Stimulated activated naive CD4-positive, alpha-beta T cell treated with Interleukin-2 at 50 U/mL for 16 hours (primary cell): ENCODE measurements at places on chromosomes 5 and 9.
A peak's percentile ranks its signal among the peaks of the same experiment; 100 is the strongest.

- DNase-seq, result no peak
Observed at GRCh38 chr9:36864491-36865410, 169.3 kb downstream of the PAX5 start.

DNA sequence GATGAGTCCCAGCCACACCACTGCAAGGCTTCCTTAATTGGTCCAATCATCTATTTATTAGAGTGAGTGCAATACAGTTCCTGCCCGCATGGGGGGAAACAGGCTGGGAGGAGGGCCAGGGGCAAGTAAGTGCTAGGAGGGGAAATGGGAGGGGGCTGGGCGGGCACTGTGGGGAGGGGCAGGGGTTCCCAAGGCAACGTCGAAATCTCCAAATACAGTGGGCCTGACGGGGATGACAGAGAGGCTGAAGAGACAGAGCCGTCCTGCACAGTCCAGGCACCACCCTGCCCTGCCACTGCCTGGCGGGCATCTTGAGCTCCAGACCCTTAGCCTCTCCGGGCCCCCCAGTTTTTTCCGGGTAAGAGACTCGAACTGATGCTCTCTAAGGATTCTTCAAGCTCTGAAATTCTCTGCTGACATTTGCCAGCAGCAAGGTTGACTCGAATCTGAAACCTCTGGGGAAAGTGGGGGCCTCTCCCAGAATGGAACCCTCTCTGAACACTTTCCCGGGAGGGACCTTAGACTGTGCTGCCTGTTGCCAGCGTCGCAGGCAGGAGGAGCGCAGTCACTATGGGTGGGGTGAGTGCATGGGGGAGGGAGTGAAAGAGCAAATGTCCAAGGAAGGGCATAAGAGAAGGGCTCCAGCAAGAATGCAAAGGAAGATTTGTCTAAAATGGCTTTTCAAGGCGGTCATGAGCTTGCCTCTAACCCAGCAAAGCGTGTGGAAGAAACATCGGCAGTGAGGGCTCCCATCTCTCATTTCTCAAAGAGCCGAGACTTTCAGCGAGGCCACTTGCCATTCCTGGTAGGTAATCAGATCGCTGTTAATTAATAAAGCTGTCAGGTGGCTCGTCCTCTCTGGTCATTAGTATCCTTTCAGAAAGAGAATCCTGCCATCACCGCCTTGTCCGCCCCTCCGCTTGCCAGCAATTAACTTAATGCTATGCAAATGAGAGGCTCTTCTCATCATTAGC lies 99.0 kb downstream of the GTF3C4 start:
- DNase-seq, result peak; percentile 62

DNA sequence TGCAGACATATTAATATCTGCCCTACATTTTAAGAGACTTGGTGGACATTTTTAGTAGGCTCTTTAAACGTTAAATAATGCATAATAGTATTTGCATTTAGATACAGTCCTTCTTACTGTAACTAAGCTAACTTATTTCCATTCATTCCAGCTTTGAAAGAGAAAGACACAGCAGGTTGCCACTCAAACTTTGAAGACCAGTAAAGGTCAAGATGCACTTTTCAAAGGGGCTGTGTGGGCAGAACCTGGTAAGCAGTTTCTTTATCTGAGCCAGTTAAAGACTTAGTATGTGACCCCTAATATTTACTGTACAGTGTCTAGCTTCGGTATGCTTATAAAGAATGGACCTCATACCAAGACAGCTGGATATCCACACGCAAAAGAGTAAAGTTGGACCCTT lies 20.8 kb downstream of the PLGRKT start:
- no peak for DNase-seq

DNA sequence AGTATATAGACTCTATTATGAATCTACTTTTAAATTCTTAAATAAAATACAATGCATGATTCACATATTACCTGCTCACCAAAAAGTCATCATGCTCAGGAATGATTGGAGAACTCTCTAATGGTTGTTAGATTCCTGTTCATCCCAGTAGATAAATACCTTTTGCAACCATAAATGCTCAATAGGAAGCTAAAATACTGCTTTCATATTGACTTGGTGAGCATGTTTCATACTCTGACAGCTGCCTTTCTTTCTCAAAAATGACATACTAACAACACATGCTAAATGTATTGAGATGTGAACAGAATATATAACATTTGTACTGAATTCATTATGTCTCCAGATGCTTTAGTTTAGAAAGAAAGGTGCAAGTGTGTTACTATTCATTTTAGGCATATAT lies 79.6 kb upstream of the SLCO6A1 start:
- DNase-seq, result no peak

GRCh38 chr9:118362596-118362995 lies 658.4 kb downstream of the TLR4 start:
- DNase-seq, result no peak

DNA sequence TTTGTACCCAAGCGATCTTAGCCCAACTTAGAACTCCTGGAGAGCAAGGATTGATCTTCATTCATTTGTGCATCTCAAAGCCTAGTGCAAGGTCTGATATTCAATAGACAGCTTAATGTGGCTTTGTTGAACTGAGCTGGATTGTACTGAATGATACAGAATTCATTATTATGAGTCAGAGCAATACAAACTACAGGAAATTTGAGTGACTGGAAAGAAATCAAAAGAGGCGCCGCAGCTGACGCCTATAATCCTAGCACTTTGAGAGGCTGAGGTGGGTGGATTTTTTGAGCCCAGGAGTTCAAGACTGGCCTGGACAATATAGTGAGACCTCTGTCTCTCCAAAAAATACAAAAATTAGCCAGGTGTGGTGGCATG lies 58.6 kb downstream of the ENC1 start:
- DNase-seq, result no peak

DNA sequence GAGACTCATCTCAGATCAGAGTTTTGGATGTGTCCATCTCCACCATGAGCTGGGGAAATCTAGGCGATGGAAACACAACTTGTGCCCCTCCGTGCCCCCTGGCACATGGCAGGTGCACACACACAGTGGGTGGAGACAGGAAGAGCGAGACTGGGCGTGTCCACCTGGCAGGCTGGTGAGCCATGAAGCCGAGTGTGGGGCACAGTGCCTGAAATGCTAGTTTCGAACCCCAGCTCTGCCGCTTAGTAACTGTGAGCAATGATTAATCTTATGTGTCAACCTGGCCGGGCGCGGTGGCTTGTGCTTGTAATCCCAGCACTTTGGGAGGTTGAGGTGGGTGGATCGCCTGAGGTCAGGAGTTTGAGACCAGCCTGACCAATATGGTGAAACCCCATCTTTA lies 80.8 kb upstream of the RNU6ATAC start:
- no peak for DNase-seq

DNA sequence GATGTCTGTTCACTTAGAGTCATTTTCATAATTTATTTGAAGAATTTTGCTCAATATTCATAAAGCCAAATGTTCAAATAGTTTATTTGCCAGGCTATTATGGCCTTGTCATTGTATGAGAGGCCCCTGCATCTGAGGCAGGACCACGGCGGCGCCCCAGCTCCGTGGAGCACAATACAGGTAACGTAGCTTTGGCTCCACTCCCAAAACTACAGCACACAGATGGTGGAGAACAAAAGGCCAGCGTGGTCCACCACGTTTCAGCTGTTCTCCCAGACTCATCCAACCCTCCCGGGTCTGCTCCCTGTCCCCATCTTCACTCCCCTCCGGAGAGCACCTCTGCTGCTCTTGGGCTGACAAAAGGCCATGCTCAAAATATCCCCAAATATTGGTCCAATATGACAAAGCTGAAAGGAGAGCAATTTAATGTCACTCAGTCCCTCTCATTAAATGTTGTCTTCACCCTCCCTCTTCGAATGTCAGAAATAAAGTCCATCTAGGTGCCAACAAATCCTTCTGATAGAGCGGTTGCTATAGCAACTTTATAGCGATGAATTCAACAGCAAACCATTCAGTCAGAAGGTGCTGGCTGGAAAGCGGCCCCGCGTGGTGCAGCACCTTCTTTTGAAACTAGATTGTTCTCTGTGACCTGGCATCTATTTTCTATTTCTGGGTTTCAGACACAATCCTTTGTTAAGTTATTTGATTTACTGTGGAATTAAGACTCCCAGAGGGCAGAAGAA lies 504.3 kb downstream of the ARHGEF28 start:
- DNase-seq, result no peak

- DNase-seq, result no peak
Observed at GRCh38 chr9:16540743-16541613, 329.5 kb downstream of the BNC2 start.

- DNase-seq, result no peak
Observed at GRCh38 chr9:134561427-134562145, 80.0 kb upstream of the COL5A1 start.

- DNase-seq, result no peak
Observed at GRCh38 chr5:153623124-153623523, 132.7 kb downstream of the GRIA1 start.

- DNase-seq, result peak; percentile 12
Observed at GRCh38 chr5:40428126-40428525, 251.6 kb upstream of the PTGER4 start.

- peak; percentile 8 for DNase-seq
Observed at GRCh38 chr5:96870094-96871026, 5.9 kb upstream of the ERAP2 start.

DNA sequence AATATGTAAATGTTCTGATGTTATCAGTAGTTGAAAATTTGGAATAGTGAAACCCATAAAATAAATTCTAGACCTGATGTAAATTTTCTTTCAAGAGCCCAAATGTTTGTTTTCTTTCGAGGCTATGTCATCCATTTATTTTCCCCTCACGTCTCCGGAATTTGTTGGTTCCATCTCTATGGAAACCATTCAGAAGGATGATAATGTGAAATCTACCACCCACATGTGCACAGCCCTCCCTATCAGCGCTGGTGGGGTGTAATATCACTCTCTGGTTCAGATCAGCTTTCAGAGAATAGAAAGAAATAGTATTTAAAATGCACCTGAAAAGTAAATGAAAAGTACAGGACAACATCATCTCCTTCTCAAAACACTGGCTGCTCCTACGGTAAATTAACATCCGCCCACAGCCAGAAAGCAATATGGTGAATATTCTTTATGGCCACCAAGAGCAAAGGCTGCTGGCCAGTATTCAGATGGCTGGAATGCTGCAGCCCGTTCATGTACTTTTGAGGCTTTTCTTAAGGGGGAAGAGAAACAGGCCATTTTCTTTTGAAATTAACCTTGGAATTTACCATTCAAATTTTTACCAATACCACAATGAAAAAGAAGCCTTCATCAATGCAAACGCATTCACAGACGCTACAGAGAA lies 28.5 kb downstream of the GLDC start:
- no peak for DNase-seq

GRCh38 chr5:164020116-164020515 lies 514.7 kb downstream of the MAT2B start:
- no peak for DNase-seq

GRCh38 chr5:157100140-157100679 lies 8.6 kb downstream of the HAVCR2 start:
- no peak for DNase-seq

DNA sequence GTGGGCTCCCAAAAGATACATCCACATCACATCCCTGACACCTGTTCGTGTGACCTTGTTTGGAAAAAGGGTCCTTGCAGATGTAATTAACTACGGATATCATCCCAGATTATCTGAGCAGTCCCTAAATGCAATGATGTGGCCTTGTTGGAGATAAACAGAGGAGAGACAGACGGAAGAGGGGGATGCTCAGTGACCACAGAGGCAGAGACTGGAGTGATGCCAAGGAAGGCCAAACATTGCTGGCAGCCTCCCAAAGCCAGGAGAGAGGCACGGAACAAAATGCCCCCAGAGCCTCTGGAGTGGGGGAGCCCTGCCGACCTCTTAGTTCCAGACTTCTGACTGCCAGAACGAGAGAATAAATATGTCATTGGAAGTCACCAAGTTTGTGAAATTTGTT lies 15.0 kb upstream of the VAV2 start:
- DNase-seq, result no peak

- no peak for DNase-seq
Observed at GRCh38 chr5:36820900-36821299, 55.7 kb upstream of the NIPBL start.

- DNase-seq, result no peak
Observed at GRCh38 chr9:33750307-33750838, 45.0 kb upstream of the PRSS3 start.

- DNase-seq, result no peak
Observed at GRCh38 chr9:70040376-70040903, 3.2 kb upstream of the MAMDC2 start.

DNA sequence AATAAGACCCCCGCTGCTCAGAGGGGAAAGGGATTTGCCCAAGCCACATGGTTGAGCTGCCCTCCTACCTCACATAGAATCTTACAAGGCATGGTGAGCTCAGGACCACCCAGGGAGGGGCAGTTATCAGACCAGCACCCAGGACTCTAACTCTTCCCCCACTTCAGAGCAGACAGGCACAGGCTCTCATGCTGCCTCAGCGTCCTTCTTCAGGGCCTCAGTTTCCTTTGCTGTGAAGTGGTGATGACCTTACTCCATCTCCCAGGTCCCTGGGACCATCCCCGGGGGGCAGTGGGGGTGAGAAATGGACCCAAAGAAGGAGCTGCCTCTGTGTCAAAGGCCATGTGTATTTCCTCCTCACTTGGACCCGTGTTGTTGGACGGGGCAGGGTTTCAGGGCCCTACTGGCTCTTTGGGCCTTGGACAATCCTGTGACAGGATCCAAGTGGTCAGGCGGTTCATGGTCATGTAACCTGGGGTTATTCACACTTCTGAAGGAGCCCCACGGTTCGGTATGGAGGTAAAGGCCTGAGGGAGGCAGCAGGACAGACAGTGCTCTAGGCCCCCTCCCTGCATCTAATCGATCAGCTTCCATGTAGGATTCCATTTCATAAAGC lies 31.7 kb upstream of the CSF1R start:
- DNase-seq, result no peak

- no peak for DNase-seq
Observed at GRCh38 chr9:124771867-124772679, 962 bp upstream of the NR6A1 start.

DNA sequence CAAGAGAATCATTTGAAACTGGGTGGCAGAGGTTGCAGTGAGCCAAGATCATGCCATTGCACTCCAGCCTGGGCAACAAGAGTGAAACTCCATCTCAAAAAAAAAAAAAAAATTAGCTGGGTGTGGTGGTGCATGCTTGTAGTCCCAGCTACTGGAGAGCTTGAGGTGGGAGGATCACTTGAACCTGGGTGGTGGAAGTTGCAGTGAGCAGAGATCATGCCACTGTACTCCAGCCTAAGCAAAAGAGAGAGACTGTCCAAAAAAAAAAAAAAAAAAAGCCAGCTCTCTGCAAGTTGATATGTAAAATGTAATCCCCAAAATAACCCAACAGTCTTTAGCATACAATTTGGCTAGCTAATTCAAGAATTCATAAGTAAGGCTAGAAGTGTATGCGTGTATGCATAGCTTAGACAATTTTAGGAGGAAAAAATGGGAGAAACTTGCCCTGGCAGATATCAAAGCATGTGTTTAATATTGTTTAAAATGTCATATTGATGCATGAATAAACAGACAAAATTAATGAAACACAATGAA lies 36.3 kb downstream of the C5orf22 start:
- DNase-seq, result no peak

GRCh38 chr5:176491101-176491502 lies 42.9 kb downstream of the FAF2 start:
- no peak for DNase-seq

- no peak for DNase-seq
Observed at GRCh38 chr5:33223563-33224284, 217.0 kb upstream of the TARS1 start.

- DNase-seq, result no peak
Observed at GRCh38 chr9:3873818-3874217, 348.0 kb upstream of the RFX3 start.
